ENCODE measurements at places on chromosomes 16 and 17. TPM values are rescaled to one million over a fixed set of nuclear protein-coding genes. Genes with fewer than 3 reads are reported as not detected.

Gene SECTM1
- total RNA-seq = 5.5 TPM

GRCh38 chr17:73588891-73589290 lies 55.4 kb downstream of the SDK2 start:
- DNase-seq = no peak

GRCh38 chr16:17939122-17939536 lies 397.4 kb downstream of the NPIPA8 start:
- no peak for DNase-seq

- no peak for DNase-seq
These were observed at the start of gene MAZ for GRCh38 chr16:29806099-29806579. MAZ (plus strand) TSS chr16:29806529; CDS start chr16:29806702, 173 bp downstream.

Gene TMEM132E
- not detected for total RNA-seq

Gene DNAH2
- 0.05 TPM for total RNA-seq

DNA sequence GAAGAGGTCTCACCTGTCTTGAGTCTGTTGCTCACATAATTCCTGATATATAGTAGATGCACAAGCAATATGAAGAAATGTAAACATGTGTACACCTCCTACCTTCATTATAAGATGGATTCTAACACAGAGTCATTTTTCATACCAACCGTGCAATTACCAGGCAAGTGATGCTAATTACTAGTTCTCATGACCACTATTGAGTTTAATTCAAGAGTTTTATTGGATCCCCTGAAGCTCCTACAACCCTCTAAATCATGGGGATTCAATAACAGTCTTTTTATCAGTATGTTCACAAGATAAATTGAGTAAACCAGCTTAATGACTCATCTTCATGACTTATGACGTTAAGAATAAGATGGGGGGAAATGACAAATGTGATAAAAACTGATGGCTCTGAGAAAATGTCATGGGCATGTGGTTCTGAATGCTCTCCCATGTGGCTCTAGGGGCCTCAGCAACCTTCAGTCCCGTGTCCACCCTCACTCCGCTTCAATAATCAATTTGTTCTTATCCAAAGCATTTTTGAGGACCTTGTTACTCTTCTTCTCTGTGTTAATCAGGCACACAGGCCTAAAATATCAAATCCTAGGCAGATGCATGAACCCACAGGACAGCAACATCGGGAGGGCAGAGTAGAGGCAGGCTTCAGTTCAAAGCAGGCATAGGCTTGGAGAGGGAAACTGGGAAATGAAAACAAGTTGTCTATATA lies 42.8 kb downstream of the PRAC1 start:
- no peak for DNase-seq

GRCh38 chr17:80904036-80904753 lies 87.4 kb upstream of the CHMP6 start:
- no peak for DNase-seq

- DNase-seq = no peak
These were observed 48.6 kb upstream of the MYH10 start for GRCh38 chr17:8679126-8679525.

GRCh38 chr17:71142333-71142732 lies 973.0 kb downstream of the KCNJ2 start:
- DNase-seq = no peak

- no peak for DNase-seq
These were observed 2.2 kb downstream of the TIMP2 start for GRCh38 chr17:78922816-78923498.

GRCh38 chr16:4769306-4769638 lies 2.3 kb upstream of the ZNF500 start:
- no peak for DNase-seq

- DNase-seq = no peak
These were observed 342.4 kb upstream of the TBX2 start for GRCh38 chr17:61057257-61057656.

DNA sequence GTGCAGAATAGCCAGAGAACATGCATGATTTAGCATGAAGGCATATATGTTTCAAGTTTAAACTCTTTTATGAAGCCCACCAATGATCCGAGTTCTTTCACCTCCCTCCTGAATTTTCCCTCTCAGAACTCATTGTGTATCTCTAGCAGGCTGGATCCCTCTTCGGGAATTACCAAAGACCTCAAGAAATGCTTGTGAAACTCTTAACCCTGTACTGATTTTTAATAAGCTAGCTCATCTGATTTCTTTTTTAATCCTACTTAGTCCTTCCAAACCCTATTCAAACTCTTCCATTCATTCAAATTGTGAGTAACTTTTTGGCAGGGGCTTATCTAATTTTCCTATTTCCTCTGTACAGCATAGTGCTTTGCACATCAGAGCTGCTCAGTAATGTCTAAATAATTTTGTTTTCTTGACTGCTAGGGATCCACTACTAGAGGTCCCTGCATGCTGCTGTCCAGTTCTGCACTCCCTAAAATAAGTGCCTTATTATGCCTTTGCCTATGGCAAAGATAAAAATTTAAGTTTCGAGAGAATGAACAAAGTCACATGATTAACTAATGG lies 723.8 kb downstream of the CDH11 start:
- DNase-seq = no peak

DNA sequence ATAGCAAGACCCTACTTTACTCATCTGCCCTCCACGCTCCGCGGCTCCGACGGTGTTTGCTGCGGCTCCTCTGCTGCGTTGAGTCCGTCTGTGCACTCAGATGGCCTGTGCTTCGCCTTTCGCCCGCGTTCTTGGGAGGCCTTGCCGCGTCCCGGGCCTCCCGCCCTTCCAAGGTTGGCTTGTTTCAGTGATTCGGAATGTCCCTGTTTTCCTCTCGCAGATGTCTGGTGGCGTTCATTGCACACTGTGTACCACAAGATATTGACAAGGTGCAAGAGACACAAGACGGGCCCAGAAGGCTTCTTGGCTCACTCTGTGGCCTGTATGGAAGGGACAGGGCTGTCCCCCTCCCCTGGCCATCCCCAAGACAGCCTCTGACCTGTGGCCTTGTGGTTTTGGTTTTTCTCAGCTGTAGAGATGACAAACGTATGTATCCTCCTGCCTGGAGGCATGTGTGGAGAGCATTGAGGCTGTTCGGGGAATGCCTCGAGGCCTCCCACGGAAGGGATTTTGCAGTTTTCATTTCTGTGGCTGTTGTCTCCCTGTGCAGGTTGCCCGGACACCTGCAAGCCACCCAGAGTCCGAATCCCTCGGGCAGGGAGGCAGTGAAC lies 15.4 kb downstream of the MGRN1 start:
- DNase-seq = no peak

Gene TSR1
- 23.3 TPM for total RNA-seq

DNA sequence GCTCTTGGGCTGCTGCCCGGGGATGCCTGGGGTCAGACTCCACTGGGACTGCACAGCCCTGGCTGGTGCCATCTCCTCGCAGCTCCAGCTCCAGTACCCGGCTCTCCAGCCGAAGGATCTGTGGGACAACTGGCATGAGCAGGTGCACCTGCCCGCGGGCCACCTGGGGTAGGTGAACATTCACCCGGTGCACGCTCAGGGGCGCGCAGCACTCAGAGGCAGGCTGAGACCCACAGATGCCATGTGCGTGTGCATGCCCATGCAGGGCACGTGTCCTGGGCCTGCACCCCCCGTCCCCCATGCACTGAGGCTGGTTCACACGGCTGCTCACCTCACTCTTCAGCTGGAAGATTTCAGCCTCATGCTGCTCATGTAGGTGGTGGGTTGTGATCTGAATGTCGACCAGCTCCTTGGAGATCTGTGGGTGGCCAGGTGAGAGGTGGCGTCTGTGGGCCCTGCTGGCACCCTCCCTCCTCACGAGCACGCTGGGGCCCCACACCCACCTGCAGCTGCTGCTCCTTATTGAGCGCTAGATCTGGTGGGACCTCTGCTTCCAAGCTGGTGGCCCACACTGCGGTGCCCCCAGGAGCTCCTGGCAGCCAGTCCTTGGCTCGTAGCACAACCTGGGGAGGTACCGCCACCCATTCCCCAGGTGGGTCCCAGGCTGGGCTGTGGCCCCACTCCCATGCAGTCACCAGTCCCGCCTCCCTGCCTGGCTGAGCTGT lies 618 bp downstream of the CCDC78 start:
- DNase-seq = no peak

Gene HOXB5
- not detected for total RNA-seq

Gene KRTAP4-1
- not detected for total RNA-seq

Gene CCL14
- total RNA-seq = 8.1 TPM

Gene NPIPB8
- total RNA-seq = not detected

DNA sequence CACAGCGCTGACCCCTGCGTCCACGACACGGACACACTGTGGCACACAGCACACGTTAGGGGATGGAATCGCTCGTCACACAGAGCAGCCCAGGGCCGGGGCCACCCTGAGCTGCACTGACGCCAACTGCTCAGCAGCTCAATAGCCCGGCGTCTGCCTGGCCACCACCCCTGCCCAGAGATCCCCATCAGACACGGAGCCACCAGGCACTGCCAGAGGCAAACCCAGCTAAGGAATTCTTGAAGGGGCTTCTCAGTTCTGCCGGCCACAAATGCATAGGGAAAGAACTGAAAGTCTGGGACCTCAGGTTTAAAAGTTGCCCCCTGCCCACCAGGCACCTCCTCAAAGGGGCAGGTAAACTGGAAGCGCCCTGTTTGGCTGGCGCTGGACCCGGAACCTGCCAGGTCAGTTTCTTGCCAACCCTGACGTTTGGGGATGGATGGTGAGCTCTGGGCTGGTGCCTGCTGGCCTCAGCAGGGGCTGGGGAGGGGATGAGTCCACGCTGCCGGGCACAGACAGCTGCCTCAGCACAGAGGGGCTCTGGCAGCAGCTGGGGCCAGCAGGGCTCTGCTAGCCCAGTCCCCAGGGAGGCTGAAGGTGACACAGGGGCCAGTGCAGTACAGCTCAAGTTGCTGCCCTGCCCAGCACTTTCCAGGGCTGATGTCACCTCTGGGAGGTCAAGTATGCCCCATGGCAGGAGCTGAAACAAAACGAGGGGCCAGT lies 33.2 kb downstream of the TIMM22 start:
- DNase-seq = peak; percentile 54

DNA sequence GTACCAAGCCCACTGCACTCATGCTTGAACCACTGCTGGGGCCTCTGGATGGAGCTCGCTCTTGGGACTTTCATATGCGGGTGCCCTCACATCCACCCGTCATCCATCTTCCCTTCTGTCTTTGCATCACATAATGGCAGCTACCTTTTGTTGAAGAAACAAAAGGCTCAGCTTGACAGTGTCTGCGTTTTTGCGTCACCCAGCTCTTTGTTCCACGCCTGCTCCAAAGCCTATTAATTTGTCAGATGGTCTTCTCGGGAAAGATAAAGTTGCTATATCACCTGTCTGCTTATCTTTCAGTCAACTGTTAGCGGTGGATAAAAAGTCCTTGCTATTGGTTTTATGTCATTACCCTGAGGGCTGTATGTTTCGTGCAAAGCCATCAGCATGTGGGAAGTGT lies 18.1 kb upstream of the BCO1 start:
- no peak for DNase-seq

DNA sequence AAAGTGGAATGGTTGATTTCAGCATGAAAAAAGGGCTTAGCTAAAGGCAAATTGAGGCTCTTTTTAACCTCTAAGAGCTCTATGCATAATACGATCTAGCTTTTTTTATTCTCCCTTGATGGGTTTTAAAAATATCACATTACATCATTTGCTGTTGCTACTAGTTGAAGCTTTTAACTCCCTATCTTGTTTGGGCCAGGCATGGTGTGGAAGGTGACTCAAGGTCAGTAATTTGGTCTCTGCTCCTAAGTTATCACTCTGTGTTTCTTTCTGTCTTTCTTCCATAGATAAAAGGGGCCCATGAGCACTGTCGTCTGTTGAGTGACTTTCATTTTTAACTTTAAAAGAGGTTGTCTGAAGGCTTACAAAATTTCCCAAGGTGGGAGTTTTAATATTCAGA lies 58.1 kb upstream of the GOT2 start:
- no peak for DNase-seq

- no peak for DNase-seq
These were observed 100.1 kb downstream of the TMEM100 start for GRCh38 chr17:55622547-55622946.

Gene MYADML2
- 4.0 TPM for total RNA-seq

Gene SOST
- total RNA-seq = not detected

GRCh38 chr17:16434662-16435061 lies 19.3 kb downstream of the TRPV2 start:
- no peak for DNase-seq

Gene GPR142
- total RNA-seq = 0.15 TPM

Gene MARVELD3
- not detected for total RNA-seq

DNA sequence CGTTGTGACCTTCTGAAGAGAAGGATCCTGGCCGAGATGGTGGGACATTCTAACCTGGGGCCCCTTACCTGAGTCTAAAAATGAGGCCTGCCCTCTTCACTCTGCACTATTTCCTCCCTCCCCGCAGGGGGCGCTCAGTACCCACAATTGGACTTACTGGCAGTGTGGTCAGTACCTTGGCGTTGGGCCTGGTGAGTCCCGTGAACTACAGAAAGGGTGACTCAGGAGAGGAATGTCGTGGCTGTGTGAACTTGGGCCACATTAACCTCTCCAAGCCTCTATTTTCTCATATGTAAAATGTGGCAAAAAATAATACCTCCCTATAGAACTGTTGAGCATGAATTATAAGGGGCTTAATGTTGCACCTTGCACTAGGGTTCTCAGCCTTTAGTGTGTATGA lies 3.9 kb downstream of the RSAD1 start:
- peak; percentile 95 for DNase-seq

DNA sequence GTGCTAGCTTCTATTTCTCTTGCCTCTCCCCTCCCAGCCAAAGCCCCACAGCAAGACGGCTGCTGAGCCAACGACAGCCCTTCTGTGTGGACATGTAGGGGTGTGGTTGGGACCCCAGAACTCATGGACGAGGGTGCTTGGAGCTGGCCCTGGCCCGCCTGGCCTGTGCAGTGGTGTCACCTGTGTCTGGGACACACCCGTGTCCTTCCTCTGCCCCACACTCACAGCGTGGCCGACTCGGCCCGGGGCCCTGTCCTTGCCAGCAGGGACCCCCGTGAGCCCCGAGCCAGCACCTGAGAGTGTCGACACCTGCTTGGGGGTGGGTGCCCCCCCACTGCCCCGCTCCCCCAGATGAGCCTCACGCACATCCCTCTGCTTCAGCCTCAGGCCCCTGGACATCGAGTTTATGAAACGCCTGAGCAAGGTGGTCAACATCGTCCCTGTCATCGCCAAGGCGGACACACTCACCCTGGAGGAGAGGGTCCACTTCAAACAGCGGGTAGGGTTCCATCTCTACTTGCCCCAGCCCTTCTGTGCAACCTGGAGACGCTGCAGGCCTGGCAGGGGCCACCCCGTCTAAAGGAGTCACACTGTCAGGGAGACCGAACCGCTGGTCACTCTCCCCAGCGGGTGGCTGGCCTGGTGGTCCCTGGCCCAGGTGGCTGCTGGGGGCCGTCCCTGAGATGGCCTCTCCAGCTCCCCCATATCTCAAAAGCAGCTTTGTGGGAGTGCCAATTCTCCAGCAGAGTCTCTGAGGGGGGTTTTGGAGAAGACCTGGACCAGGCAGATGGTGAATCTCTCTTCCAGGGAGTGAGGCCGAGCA lies 349.8 kb downstream of the SEC14L1 start:
- peak; percentile 39 for DNase-seq

Data from left ventricle myocardium superior (tissue), 1 donor.